Activated T-cell treated with anti-CD3 and anti-CD28 coated beads for 4 hours (primary cell): ENCODE measurements at places on chromosomes 5 and 9.
A peak's percentile ranks its signal among the peaks of the same experiment; 100 is the strongest.

- no peak for DNase-seq
Observed at GRCh38 chr5:44952376-44952775, 143.6 kb downstream of the MRPS30 start.

DNA sequence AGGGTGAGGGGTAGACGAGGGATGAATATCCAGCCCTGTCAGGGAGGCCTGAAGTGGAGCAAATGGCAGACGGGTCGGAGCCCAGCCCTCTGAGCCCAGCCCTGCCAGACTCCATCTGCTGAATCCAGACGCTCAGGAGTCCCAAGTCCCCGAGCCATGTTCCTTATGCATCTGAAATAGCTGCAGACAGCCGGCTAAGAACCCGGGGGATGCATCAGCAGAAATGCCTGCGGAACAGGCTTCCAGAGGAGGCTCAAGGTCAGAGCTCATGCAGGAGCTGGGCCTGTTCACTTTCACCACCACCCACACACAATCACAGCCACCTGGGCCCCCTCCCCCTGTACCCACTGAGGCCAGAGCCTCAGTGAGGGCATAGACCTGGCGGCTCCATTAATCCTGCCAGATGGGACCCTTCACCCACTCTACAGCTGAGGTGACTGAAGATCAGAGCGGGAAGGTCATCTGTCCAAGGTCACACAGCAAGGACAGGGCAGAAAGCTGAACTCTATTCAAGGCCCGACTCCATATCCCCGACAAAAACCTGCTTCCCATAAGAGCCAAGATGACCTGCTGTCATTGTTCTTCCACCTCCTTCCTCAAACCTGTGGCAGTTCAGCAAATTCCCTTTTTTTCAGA lies 24.4 kb upstream of the AKNA start:
- no peak for DNase-seq

DNA sequence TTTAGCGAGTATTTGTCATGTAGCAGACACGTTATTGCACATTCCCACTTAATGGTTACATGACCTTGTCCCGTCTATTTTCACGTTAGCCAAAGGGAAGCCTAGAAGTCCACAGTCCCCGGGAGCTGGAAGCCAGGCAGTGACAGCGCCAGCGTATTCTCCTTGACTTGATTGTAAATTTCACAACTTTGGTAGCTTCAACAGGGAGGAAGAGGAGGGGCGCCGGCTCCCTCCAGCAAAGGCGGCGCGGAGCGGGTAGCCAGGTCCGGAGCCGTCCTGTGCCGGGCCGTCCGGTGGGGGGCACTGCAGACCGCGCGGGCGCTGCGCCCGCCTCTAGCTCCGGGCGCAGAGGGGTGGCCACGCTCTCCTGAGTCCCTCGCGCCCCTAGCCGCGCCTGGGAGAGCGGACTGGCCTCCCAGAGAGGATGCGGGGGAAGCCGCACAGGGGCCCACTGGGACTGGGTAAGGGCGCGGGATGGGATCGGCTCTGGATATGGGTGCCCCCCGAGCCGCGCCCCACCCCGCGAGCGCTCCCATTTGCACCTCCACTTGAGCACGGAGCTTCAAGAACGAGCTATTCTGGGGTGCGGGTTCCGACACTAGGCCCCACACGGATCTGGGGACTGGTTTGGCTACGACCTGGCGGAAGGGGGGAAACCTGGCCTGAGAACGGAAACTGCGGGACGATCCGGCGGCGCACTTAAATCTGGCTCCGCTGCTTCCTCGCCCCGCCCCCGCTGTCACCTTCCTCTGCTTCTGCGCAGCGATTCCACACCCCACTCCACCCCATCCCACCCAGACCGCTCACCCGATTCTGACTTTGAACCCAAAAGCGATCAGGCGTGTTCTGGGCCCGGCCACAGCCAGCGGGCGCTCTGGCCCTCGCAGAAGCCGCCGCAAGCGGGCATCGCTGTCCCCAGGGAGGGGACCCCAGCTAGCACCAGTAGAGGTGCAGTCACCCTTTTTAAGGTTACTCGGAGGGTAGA lies 23.8 kb downstream of the KLF4 start:
- no peak for DNase-seq

DNA sequence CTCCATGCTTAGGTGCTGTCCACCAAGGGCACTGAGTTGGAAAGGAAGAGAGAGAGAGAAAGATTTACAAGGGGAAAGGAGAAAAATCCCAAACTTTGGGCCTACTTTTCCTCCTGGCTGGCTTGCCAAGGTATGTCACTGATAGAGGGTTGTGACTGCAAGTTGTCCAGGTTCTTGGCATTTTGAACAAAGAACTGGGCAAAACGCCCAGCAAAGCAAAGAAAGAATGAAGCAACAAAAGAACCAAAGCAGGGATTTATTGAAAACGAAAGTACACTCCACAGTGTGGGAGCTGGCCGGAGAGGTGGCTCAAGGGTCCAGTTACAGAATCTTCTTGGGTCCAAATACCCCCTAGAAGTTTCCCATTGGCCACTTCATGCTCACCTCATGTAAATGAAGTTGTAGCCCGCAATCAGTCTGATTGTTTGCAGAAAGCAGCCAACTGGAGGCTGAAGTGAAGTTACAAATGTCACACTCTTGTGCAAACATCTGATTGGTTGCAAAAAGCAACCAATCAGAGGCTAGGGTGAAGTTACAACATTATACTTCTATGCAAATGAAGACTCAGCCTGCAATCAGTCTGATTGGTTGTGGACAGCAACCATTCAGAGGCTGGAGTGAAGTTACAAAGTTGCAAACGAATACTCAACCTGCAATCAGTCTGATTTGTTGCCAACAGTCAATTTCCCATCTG lies 263.5 kb downstream of the YTHDC2 start:
- no peak for DNase-seq

GRCh38 chr9:74770508-74771261 lies 117.0 kb downstream of the TRPM6 start:
- DNase-seq: peak; percentile 12

- no peak for DNase-seq
Observed at GRCh38 chr9:119091074-119091473, 278.2 kb downstream of the BRINP1 start.

DNA sequence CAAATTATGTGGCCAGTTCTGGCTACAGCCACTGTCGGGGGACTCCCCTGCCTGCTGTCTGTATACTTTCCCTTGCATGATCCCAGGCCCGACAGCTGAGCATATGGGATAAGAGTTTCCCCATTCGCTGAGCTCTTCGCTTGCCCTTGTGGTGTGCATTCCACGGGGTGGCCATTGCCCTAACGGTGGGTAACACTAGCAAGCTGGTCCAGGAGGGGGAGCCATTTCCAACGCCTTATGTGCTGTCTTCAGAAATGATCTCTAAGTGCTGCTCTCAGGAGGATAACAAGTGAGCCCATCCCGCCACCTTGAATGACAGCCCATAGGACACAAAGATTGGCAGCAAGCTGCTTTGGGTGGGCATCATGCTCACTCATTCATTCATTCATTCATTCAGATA lies 190.9 kb downstream of the FSTL4 start:
- DNase-seq: no peak

GRCh38 chr5:139061274-139061673 lies 136.9 kb downstream of the SIL1 start:
- no peak for DNase-seq

GRCh38 chr9:20207176-20207575 lies 415.1 kb downstream of the MLLT3 start:
- no peak for DNase-seq

DNA sequence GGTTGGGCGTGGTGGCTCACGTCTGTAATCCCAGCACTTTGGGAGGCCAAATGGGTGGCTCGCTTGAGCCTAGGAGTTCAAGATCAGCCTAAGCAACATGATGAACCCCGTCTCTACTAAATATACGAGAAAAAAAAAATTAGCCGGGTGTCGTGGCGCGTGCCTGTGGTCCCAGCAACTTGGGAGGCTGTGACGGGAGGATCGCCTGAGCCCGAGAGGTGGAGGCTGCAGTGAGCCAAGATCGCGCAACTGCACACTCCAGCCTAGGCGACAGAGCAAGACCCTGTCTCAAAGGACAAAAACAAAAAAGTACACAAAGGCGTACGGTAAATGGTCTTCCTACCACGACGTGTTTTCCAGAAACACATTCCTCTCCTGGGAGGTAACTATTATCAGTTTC lies 538 bp upstream of the BDP1 start:
- no peak for DNase-seq

DNA sequence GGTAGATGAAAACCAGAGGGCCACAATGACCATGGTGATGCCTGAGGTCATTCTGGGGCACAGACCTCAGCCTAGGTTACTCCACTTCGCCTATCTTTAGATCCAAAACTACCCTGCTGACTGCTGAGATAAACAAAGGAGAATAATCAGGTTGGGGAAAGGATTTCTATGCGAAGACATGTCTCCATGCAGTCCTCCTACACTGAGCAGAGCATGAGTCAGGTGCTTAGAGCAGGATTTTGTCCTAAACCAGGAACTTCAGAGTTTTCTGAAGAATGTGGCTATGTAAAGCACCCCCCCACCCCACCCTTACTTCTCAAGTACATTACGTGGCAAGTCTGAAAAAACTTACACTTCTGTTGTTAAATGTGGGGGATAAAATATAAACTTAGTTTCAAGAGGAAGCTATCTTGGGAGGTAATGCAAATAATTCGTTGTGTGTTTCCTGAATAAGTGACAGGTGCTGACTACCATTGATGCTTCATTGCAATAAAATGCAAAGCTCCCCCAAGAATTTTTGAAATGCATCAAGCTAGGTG lies 19.4 kb downstream of the PDCD1LG2 start:
- no peak for DNase-seq

DNA sequence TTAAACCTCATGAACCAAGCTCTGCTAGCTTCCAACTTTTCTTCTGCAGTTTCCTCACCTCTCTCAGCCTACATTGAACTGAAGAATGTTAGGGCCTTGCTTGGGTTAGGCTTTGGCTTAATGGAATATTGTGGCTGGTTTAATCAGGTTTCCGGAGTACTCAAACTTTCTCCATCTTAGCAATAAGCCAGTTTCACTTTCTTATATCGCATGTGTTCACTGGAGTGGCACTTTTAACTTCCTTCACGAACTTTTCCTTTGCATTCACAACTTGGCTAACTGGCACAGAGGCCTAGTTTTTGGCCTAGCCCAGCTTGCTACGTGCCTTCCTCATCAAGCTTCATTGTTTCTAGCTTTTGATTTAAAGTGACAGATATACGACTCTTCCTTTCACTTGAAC lies 81.0 kb upstream of the MAST4 start:
- no peak for DNase-seq

GRCh38 chr9:886886-887285 lies 45.4 kb downstream of the DMRT1 start:
- DNase-seq: no peak

DNA sequence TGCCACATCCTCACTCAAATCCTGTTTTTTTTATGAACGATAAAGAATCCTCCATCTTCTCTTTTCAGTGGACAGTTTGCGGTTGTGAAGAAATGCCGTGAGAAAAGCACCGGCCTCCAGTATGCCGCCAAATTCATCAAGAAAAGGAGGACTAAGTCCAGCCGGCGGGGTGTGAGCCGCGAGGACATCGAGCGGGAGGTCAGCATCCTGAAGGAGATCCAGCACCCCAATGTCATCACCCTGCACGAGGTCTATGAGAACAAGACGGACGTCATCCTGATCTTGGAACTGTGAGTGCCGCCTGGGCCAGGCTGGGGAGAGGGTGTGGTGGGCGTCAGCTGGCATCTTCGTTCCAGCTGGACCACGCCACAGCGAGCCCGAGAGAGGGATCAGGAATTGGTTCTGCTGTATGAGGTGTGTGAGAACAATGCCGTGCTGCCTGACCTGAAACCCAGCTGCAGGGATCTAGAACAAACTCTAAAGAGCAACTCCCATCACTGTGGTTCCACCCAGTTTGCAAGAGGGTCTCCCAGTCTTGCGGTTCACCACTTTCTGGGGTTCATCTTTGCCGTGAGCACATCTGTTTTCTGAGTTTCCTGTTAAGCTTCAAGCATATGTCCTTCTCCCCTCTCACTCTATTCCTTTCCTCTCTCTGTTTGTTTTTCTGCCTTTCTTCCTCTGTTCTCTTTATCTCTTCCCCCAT lies 107.4 kb downstream of the DAPK1 start:
- DNase-seq: no peak

- DNase-seq: no peak
Observed at GRCh38 chr9:121966706-121967105, 126.4 kb downstream of the TTLL11 start.

GRCh38 chr9:80040457-80040856 lies 468.7 kb downstream of the TLE4 start:
- DNase-seq: no peak

DNA sequence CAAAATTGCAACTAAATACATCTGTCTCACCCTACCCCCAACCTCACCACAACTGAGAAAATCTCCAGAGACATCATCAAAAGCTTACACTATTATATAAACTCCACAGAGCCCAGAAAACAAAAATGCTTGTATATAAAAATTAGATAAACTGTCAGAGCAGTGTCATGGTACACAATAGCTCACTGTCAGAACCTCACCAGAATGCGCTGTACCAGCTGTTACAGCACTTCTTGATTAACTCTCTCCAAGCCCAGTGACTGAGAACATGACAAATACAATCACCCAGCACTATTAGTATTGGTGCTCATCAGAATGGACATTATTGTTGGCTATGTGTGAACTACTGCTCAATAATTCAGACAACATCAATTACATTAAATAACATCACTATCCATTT lies 65.7 kb downstream of the ZDHHC21 start:
- DNase-seq: no peak

DNA sequence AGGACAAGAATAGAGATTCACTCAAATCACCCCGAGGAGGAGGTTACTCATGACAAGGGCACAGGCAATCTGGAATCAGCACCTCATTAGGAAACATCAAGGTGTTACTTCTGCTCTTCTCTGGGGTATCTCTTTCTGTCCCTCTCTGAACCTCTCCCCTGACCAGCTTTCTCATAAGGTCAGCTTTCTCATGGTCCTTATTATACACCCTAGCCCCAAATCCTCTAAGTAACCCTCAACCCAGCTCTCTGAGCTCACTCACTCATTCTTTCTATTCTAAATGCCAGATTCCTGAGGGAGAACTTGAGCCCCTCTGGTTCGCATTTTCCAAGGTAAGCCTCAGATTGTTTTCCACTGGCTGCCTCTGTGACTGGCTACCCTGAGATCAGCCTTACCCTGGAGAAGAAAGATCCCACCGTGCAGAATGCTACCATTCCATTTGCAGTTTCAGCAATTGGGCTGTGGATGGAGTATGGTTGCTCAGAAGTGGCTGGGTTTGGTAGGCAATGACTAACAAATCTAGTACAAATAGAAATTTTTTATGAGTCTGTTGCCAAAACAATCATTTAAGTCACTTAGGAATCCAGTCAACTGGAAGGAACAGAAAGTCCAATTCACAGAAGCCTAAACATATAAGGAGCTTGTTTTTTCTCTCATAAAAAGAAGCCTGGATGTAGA lies 9.0 kb upstream of the TIMD4 start:
- no peak for DNase-seq
